ENCODE measurements at places on chromosomes 11 and 22.

DNA sequence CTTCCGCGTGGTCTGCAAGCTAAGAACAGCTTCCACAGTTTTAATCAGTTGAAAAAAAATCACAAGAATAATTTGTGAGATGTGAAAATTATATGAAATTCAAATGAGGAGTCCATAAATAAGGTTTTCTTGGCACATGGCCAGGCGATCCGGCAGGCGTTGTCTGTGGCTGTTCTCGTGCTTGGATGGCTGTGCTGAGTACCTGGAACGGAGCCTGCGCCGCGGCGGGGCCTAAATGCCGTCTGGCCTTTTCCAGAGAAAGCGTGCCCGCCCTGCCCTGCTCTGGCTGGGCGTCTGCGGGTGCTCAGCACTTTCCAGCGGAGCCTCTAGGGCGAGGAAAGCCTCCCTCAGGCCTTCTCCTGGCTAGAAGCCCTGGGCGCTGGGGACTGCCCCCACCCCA lies 41.8 kb downstream of the OSBPL5 start:
- DNase-seq, result no peak

DNA sequence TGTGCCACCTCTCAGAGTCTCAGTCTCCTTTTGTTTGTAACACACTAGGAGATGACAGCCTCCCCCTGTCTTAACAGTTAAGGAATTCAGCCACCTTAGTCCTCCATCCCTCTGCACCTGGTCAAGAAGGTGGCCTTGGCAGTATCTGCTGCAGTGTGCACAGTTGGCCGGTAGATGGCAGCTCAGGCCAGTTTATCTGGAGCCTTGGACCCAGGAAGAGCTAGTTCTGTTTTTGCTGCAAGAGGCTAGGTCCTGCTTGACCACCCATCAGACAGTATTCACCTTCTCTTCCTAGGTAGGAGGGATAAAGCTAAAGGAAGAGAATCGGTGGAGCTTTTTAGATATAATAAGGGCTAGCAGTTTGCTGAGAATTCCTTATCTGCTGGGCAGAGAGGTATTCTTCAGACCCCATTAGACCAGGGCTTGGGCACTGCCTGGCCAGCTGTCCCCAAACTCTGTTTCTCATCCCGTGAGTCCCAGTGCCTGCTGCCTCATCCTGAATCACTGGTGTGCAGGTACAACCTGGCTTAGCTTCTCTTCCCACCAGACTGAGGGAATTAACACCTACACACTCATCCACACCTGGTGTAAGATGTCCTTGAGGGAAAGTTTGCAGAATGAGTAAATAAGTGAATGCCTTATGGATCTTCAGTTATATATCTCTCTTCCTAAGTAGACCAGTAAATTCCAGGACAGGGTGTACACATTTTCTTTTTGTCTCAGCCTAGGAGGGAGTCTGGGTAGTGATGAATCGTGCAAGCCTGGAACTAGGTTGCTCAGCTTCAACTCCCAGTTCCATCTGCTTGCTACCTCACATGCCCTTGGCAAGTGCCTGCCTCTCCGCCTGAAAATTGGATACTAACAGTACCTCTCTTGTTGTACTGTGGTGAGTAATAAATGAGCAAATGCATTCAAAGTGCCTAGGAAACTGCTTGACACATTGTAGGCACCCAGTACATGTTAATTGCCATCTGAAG lies 70.8 kb upstream of the NARS2 start:
- DNase-seq, result peak; percentile 65

DNA sequence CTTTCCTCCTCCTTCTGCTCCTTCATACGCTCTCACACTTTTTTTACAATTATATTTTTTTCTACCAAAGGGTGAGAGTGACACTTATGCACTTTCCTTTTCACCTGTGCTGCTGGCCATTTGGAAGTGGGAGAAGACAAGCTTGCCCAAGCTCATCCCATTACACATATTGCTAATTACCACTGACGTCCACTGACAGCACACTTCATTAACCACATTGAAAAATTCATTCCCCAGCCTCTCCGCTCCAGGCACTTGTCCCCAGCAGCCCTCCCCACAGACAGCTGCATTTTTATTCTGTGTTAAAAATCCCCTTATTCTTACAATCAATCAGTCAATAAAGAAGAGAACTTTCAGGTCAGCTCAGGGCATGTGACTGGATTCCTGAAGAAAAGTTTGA lies 175.1 kb downstream of the LRRC4C start:
- DNase-seq, result no peak

- DNase-seq, result no peak
These were observed 6.4 kb downstream of the STARD10 start for GRCh38 chr11:72787216-72788104.

DNA sequence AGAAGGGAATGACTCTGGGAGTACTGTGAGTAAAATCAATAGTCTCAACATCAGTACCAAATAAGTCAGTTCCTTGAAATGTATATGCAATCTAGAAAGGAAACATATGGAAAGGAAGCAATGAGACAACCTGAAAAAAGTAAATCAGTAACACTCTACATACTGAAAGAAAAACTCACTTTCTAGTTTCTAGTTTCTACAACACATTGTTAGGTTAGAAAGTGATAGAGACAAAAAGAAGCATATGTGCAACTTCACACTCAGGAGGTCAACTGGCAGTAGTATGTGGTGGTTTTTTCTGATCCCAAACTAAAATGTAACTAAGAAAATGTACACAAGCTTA lies 156.5 kb upstream of the SOX6 start:
- no peak for DNase-seq

DNA sequence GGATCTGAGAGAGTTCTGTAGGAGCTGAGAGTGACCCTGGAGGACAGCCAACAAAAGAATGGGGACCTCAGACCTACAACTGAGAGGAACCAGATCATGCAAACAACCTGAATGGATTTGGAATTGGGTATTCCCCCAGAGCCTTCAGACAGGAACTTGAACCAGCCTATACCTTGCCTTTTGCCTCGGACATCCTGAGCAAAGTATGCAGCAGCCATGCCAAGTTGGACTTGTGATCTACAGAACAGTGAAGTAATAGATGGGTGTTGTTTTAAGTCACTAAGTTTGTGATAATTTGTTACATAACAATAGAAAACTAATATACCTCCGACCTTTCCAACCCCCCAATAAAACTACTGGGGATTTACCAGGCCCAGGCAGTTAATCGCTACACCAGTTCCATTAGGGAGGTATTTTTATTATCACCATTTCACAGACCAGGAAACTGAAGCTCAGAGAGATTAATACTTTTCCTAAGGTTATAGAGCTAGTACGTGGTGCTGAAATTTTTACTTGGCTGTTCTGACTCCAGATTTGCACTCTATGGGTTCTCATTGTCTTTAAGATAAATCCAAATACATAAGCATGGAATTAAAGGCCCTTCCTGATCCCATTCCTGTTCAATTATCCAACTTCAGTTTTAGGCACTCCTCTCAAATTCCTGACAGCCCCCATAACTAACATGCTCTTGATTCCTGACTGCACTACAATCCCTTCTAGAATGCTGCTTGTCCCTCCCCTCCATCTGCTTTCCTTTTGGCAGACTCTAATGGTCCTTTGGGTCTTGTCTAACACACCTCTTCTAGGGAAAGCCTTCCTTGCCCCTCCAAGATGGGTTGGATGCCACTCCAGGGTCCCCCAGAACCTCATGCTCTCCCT lies 1.7 kb upstream of the RASSF10 start:
- DNase-seq, result no peak
